Fibroblast of skin of abdomen (primary cell): ENCODE measurements at places on chromosomes 4 and X.
A peak's percentile ranks its signal among the peaks of the same experiment; 100 is the strongest.

DNA sequence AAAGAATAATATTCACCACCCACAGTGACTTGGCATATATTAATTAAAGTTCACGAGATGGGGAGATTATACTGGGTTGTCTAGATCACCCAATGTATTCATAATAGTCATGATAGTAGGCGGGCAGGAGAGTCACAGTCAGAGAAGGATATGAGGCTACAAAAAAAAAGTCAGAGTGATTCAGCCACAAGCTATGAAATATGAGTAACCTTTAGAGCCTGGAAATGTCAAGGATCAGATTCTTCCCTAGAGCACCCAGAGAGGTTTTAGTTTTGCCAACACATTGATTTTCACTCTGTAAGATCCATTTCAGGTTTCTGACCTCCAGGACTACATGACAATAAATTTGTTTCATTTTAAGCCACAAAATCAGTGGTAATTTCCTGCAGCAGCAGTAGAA, 501.9 kb downstream of the GABRG1 start:
- peak; percentile 17 for DNase-seq

DNA sequence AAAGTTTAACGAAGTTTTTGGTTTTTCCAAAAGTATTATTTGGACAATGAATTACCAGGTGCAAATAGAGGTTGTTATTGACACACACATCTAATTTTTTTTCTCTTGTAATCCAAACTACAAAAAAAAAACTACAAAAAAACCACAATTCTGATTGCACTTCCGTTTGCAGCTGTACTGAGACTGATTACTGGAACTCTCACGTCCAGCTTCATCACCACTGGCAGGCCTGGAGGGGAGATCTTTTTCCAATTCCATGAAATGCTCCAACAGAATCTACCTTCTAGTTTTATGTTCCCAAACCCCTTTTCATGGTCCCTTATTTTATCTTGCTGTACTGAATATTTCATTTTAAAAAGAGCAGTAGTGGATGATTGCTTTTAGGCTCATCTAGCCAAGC, 1118.3 kb downstream of the C4orf33 start:
- no peak for DNase-seq

- peak; percentile 11 for DNase-seq
These were observed 143.4 kb downstream of the CDS1 start for GRCh38 chr4:84726356-84726755.

- peak; percentile 76 for DNase-seq
These were observed at the start of gene ABCB7 for GRCh38 chrX:75155827-75156525. Gene ABCB7 (minus strand): TSS chrX:75156283. CDS start chrX:75156272, 11 bp downstream.

GRCh38 chr4:184163813-184164212, 53.9 kb downstream of the ENPP6 start:
- peak; percentile 47 for DNase-seq

DNA sequence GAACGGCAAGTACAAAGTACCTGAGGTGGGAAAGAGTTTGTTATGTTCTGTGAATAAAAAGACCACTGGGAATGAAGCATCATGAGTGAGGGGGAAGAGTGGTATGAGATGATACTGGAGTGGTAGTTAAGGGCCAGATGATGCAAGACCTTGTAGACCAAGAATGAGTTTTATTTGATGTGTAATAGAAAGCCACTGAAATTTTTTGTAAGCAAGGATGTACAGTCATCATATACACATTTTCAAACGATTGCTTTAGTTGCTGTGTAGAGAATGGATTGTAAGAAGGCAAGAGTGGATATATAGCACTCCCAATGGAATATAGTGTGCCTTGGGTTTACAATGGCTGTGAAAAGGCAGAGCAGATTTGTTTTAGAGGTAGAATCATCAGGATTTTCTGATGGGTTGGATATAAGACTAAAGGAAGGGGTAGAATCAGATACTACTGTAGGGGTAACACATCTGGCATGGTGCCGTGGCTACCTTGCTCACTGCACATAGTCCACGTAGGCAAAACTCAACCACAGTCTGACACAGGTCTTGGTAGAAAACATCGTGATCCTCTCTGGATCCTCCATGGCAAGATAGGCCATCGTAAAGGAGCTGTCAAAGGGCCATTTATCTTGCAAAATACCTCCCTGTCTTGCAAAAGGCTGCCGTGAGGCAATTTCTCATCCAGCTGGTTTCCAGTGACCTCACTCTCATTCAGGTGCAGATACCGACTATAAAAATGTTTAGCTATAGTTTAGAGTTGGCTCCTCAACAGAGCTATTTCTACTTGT, 14.9 kb downstream of the TIFA start:
- DNase-seq = peak; percentile 92
